NCI-H2029 treated with DMSO at 0.1 percent for 48 hours (cell line): ENCODE measurements at places on chromosomes 12 and 14.
A peak's percentile ranks its signal among the peaks of the same experiment; 100 is the strongest.

DNA sequence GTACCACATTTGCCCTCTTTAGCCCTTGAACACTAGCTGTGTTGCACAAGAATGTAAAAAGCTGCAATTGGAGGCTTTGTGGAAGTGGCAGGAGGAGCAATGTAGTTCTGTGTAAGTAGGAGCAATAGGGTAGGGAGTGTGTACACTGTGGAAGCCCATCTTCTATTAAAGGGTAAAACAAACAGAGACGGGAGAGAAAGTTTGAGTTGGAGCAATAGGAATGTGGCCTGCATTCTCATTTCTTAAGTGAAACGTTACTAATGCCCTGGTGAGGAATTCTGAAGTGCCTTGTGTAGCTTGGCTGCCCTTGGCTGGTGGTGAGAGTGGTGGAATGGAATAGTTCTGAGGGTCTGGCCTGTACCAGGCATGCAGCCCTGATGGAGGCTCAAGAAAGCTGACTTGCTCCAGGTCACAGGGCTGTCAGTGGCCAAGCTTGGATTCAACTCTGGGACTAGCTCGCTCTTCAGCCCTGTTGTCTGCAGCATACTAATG lies 38.8 kb upstream of the ATP23 start:
- DNase-seq: no peak

- DNase-seq: no peak
These were observed 72.3 kb upstream of the TMX1 start for GRCh38 chr14:51167587-51168214.

GRCh38 chr14:30283822-30284446 lies 275.0 kb upstream of the G2E3 start:
- DNase-seq: no peak

DNA sequence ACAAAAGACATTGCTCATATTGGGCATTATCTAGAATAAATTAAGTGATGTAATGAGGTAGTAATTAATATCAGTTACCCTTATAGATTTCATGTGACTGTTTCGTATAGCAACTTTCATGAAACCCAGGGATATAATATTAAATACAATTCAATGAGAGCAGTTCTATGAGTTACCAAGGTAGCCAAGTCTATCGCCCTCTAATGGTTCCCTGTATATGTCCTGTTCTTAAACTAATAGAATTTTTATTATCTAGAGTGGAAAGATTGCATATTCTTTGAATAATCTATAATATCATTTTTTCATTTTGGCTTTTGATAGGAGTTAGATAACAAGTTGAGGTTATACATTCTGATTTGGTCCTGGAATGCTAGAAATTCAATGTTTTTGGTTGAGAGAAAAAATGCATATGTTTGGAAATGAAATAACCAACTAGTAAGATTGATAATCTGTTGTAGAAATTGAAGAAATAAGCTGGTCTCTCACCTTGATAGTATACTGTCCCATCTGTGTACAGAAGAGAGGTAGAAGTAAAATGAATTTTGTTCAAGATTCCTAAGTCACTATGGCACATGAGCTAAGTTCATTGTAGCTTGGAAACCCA lies 59.7 kb downstream of the SCFD1 start:
- DNase-seq: no peak

- DNase-seq: no peak
These were observed 919.9 kb downstream of the FSCB start for GRCh38 chr14:43587183-43587582.

GRCh38 chr12:46725332-46725731 lies 100.5 kb downstream of the SLC38A4 start:
- no peak for DNase-seq

GRCh38 chr12:118034429-118035189 lies 18.1 kb downstream of the RFC5 start:
- no peak for DNase-seq

- DNase-seq: no peak
These were observed 1.6 kb downstream of the TULP3 start for GRCh38 chr12:2892246-2892645.

GRCh38 chr12:93663006-93663728 lies 14.0 kb upstream of the CRADD start:
- DNase-seq: peak; percentile 2

DNA sequence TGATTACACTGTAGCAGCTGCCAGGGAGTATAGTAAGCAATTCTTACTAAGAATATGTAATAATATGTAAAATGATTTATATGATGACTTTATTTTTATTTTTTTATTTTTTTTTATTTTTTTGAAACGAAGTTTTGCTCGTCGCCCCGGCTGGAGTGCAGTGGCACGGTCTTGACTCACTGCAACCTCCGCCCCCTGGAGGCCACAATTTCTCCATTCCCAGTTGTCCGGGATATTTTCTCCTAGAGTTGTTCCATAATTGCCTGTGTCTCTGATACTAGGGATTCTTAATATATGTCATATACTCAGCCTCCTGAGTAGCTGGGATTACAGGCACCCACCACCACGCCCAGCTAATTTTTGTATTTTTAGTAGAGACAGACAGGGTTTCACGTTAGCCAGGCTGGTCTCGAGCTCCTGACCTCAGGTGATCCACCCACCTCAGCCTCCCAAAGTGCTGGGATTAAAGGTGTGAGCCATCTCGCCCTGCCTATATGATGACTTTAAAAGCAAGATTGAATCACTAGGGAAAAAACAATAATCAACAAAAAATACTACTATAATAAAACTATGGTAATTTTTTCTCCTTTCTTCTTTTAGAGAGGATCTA lies 12.2 kb upstream of the ITPR2 start:
- DNase-seq: no peak

GRCh38 chr14:55760789-55761566 lies 181.0 kb downstream of the KTN1 start:
- no peak for DNase-seq

- no peak for DNase-seq
These were observed 546.7 kb upstream of the SEL1L start for GRCh38 chr14:82080370-82080769.

DNA sequence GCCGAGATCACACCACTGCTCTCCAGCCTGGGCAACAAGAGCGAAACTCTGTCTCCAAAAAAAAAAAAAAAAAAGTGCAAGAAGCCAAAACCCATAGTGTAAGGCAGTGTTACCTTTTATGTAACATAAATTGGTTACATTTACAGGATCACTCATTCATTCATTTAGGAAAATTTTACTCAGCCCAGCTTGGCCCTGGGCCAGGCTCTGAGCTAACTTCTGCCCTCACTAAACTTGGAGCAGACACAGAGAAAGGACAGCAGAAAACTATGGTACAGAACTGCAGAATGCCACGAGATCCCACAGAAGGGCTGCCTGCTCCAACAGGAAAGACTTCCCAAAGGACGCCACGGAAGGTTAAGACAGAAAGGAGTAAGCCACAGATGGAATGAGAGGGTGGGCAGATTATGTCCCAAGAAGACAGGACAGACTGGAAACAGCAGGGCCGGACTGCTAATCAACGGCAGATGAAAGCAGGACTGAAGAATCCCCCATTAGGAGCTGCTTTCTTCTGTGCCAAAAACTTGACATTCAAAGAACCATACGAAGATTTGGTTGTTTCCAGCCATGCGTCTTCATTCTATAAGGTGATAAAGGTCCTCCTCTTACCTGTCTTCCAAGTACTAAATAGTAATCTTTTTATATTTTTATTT lies 18.9 kb downstream of the PPP1R13B start:
- DNase-seq: no peak

- no peak for DNase-seq
These were observed 96.0 kb upstream of the WSCD2 start for GRCh38 chr12:108033090-108033489.
